HEK293T (cell line): ENCODE measurements at places on chromosomes 3 and 15.

DNA sequence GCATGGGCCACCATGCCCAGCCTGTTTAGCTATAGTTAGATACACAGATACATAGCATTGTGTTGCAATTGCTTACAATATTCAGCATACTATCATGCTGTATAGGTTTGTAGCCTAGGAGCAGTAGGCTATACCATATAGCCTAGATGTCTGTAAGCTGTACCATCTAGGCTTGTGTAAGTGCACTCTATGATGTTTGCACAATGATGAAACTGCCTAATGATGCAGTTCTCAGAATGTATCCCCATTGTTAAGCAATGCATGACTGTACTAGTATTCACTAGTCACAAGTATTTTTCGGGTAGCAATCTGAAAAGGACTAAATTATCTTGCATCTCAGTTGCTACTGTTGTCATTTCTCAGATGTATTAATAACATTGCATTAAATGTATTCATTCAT, 16.0 kb downstream of the PIGB start:
- DNase-seq: no peak

DNA sequence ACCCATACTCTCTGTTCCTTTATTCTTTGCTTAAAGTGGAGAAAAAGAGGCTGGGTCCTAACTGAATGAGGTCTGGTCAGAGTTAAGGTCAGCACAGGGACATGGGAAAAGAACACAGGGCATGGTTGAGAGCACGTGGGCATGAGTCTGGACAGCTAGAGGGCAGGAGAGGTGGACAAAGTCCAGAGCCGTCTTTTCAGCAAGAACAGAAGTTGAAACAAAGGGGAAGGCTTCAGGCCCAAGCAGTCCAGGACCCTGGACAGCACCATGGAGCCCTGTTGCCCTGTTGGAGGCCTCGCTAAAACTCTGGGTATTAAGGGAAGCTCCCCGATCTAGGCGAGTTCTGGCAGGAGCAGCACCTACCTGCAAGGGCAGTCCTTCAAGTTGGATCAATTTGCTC, 50.7 kb downstream of the XYLB start:
- no peak for DNase-seq

DNA sequence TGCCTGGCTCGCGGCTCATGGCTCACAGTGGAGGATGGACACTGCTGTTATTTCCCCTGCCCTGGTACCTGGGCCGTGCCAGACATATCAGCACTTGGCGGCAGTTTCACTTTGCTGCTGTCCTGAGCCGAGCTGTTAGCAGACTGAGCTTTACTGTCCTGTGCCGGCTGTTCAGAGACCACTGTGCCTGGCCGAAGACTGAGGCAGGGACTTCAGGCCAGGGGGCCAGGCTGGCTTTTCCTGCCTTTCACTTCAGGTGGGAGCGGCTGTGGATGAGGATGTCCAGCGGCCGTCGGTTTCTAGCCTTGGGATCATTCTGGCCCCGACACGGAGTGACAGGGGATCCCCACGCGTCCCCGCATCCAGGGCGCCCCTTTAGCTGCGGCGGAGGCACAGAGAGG, 1.1 kb downstream of the ATP10A start:
- DNase-seq: no peak

GRCh38 chr15:69749797-69750196, 297.2 kb downstream of the RPLP1 start:
- DNase-seq: no peak

DNA sequence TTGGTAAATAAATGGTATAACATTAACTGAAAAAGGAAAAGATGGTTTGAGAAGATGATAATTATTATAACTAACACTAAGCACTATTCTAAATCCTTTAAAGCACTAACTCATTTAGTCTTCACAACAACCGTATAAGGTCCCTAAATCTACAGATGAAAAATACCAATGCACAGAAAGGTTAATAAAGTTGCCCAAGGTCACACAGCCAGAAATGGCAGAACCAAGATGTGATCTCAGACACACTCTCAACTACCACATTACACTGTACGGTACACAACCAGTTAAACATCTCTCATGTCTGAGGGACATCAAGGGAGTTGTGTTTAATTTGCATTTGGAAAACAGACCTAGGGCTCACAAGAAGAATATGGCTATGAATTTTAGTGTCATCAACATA, 23.1 kb downstream of the RAB27A start:
- DNase-seq: no peak
